ENCODE measurements at places on chromosomes 4 and X.

DNA sequence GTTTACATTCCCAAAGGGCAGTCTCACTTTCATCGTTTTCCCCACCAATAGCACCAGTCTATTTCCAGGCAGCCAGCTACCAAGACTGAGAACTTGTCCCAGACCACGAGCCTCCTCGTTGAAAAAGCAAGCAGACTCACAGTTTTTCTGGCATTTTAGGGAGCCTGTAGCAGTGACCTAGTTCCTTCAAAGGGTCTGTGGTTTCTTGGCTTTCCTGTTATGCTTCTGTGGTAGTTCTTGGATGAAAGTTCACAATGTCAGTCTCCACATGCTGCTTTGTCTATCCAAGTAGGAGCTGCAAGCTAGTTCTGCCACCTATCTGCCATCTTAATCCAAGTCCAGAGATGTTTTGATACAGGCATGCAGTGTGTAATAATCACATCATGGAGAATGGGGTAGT, 151.6 kb upstream of the ZC4H2 start:
- DNase-seq = no peak

GRCh38 chr4:8639021-8639420, 46.5 kb downstream of the CPZ start:
- DNase-seq = no peak

DNA sequence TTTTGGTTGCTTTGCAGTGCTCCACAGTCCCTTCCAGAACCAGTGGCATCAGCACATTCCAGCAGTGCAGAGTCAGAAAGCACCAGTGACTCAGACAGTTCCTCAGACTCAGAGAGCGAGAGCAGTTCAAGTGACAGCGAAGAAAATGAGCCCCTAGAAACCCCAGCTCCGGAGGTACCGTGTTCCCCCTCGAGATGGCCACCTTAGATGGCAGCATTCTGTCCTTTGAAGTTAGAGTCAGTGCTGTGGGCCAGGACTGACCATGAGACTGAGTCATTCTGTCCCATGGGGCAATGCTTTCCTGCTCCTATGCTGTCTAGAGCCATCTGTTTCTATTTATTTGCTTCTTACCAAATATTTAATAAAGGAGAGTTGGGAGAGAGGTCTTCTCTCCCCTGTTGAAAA, 112.3 kb downstream of the KLHL8 start:
- DNase-seq = no peak

- no peak for DNase-seq
Observed at GRCh38 chrX:116236666-116237065, 66.1 kb downstream of the AGTR2 start.

- no peak for DNase-seq
Observed at GRCh38 chrX:70552130-70552704, 107.6 kb downstream of the DLG3 start.

- no peak for DNase-seq
Observed at GRCh38 chr4:67779631-67780030, 25.4 kb upstream of the GNRHR start.

DNA sequence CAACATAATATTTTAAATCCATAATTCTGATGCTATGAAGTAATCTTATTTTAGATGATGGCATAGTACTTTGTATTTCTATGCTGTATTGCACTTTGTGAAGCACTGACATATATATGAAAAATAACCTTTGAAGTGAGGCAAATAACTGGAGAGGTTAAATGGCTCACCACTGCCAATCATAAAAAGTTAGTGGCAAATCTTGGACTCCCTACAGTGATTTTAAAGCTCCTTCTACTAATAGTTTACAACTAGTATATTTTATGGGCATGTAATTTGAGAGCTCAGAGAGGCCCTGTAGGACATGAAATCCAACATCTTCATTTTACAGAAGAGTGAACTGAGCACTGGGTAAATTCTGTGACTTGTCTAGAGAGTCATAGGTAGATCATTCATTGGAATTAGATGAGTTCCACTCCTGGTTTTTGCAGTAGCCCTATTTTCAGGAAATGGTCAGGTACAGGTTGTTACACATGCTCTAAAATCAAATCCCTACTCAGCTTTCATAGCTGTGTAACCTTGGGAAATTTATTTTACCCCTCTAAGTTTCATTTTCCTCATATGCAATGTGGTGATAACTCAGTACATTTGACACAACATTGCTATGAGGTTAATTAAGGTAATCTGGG, 804 bp upstream of the GC start:
- DNase-seq = no peak

DNA sequence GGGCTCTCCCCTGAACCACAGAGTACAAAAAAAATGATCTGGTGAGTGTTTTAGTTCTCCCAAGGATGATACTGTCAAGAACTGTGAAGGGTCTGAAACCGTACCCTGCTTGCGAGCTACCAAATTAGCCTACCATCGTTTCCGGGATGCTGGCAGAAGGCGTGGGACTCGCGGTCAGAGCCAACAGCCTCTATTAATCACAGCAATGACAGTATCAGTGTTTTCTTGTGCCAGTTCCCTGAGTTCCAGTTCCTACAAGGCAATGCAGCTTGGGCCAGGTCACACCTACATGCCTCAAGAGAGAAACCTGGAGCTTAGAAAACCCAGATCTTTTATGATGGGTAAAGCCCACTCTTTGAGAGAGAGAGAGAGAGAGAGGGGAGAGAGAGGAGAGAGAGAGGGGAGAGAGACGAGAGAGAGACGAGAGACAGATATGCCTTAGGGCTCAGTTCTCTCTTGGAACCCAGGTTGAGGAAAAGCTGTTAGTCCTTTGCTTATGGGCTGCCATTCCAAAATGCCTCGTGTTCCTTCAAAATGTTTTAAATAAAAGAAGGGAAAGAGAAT, 327.8 kb downstream of the ARHGAP10 start:
- DNase-seq = no peak

DNA sequence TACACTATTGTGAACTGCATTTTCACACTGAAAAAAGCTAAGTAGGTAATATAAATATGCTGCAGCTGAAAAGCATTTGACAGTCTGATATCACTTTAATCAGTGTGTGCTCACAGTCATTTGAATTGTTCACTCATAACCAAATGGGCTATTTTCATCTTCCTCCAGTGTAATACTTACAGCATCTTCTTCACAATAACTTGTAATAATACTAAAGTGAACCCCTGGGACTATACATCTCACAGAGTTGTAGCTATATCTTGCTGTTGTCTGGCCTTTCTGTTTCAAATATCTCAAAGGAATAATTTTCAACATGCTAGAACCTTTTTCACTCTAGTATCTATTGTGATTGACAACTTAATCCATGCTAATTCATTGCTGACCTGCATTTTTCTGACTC, 66.8 kb upstream of the GALNTL6 start:
- DNase-seq = no peak

DNA sequence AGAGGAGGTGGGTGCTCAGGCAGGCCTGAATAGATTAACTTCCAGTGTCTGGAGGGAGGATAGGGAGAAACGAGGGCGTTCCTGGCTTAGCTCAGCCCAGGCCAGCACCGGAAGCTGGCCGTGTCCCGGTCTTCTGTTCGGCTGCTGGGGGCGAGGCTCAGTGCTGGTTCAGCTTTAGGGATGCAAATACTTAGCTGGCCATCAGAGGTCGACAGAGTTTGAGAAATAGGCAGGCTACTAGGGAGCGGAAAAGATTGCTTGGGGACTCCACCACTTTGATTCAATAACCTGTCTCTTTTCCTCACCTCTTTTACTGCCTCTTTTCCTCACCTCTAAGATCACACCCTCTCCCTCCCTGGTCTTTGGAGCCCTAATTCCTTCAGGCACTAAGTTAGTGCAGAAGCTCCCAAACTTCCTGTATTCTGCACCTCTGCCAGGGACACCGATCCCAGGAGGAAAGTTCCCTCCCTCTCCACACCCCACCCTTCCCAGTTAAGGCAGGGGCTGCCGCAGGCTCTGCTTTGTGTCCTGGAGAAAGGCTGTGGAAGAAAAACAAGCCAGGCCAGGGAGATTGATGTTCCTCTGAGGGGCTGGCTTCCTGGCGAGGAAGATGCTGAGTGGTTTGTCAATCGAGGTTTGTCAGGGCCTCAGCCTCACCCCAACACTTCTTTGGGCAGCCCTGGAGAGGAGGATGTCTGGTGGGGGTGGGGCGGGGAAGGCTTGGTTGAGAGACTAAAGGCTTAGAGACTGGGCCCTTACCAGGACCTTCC, 6.0 kb upstream of the EFNB1 start:
- DNase-seq = no peak

DNA sequence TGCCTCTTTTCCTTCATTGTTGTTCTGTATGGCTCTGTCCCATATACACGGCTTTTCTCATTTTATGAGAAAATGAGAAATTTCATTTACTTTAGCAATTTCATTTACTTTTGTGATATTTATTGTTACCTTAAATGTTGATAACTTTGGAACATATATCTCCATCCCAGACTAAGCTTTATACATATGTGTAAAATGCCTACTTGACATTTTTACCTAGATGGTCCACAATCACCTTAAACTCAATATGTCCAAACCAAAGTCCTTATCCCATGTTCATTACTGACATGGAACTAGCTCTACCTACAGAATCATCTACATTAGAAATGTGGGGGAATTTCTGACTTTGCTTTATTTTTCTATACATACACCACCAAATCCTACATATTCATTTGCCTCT, 590.5 kb upstream of the CT83 start:
- no peak for DNase-seq

DNA sequence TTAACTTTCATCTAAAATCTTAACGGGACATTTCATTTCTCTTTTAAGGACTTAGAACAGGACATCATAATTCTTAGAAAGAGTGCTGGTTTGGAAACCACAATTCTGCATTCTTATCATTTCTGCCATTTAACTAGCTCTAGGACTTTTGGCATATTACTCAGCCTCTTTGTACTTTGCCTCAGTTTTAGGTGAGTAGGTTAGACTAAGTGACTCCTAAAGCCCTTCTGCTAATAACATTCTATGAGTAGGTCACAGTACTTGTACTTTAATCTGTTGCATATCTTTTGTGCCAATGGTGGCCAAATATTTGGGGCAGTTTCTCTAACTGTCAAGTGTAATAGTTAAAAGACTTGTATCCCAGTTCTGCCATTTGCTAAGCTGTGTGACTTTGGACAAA, 115.4 kb upstream of the NUDT6 start:
- DNase-seq = no peak

DNA sequence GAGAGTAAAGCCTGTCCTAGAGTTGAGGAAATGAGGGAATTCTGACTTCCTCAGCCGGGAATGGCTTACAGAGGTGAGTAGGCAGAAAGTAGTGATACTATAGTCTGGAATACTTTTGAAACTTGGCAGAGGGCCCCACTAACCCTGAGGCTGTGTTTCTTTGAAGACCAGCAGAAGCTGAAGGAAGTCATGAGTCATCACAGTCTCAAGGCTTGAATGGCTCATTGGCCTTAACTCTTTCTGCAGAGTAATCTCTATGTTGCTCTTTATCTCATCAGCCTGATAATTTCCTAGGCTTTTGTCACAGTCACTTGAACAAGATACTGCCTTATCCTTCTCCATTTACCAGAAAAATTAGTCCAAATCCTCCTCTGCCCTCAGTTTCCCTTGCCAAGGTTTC, 80.8 kb downstream of the ANKRD50 start:
- no peak for DNase-seq

DNA sequence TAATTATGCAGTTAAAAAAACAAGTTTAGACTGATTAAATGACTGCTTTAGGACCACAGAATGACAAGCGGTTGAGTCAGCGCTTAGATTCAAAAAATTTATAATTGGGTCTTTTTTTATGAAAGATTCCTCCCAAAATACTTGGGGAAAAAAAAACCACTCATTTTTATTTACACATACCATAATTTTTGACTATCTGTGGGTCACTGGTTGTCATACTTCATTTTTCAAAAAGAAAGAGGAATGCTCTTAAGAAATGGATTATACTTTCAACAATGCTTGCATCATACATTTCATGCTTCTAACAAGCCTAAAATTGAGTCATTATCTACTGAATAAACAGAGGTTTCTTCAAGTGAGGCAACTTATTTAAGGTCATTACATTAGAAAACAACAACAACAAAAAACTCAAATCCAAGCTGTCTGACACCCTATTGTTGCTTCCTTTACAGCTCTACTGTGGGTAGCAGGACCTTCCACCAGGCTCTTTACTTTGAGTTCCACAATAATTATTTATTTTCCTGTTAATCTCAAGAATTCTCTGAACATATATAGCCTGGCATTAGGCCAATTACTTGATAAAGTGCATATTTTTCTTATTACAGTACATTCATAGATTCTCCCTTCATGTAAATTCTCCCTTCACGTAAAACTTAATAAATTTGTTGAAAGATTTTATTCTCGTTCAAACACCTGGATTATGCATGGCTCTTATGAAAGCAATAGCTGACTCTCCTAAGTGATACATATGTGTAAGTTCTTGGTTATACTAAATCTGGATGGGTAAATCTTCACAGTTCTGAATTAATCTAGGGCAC, 445.5 kb downstream of the PCDH10 start:
- DNase-seq = no peak

- DNase-seq = no peak
Observed at GRCh38 chr4:92968556-92968955, 664.8 kb downstream of the GRID2 start.

DNA sequence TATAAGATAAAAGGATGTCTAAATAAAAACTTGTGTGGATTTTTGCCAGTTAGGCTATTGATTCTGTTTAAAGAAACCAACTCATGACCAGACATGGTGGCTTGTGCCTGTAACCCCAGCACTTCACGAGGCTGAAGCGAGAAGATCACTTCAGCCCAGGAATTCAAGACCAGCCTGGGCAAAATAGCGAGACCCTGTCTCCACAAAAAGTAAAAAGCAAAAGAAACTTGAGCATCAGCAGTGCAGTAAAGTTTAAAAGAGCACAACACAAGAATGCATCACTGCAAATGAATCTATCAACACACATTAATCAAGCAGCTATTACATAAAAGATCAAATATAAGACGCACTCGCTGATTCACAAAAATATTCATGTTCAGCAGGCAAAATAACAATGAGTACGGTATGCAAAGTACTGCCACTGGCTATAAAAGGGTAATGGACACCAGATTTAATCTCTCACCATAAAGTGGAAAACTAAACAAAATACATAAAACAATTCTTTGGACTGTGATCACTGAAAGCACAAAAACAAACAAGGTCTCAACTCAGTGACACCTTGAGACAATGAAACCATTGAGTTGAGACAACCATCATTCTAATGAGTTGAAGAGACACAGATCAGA, 41.3 kb downstream of the LRBA start:
- no peak for DNase-seq

DNA sequence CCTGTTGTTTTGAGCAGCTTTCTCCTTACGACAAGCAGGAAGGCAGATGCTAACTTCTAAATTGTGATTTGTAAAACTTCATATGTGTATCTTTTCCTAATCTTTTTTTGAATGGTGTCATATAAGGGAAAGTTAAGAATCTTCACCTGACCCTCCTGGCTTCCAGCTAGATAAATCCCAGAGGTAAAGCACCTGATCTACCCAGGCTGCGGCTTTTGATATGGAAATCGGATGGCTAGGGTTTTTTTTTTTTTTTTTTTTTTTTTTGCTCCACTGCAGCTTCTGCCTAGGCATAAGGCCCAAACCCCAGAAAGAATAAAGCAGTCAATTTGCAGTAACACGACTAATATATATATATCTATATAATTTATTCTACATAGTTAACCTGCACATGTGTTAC, 10.0 kb downstream of the MAB21L2 start:
- no peak for DNase-seq
